A549 treated with Hydrocortisone at 1 μM for 4 hours (cell line): ENCODE measurements at places on chromosomes 3 and 15. TPM values are rescaled to one million over a fixed set of nuclear protein-coding genes. Genes with fewer than 3 reads are reported as not detected.

The TTLL3 gene
- total RNA-seq = 7.1 to 7.8 TPM (median 7.4 TPM) in 5 replicates

The CPA3 gene
- total RNA-seq = not detected in 5 replicates

The MESP2 gene
- 0.24 to 0.84 TPM (median 0.48 TPM) in 5 replicates for total RNA-seq

The VWA5B2 gene
- 0.25 to 0.60 TPM (median 0.40 TPM) in 5 replicates for total RNA-seq

The SLC26A6 gene
- total RNA-seq = 14.6 to 16.8 TPM (median 15.2 TPM) in 5 replicates
